Astrocyte (in vitro differentiated cells and primary cell): ENCODE measurements at places on chromosomes 6 and 20. TPM values are rescaled to one million over a fixed set of nuclear protein-coding genes. Genes with fewer than 3 reads are reported as not detected.

Gene KCNS1
- 2.2 and 2.3 TPM in 2 replicates for total RNA-seq

DNA sequence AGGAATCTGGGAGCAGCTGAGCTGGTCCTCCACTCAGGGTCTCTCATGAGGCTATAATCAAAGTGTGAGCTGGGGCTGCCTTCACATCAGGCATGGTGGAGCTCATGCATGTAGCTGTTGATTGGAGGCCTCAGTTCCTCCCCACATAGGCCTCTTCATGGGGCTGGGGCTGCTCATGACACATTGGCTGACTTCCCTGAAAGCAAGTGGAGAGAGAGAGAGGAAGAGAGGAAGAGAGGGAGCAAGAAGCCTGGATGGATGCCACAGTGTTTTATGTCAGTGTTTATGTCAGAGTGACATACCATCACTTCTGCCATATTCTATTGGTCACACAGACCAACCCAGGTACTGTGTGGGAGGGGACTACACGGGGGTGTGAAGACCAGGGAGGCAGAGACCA, 43.8 kb downstream of the EYA2 start:
- no peak for DNase-seq
- H3K27me3 ChIP-seq = peaks cover 2% of the 10 kb centered on the region
- no peak overlapping the region for H3K27ac ChIP-seq
- no peak overlapping the region for H3K4me3 ChIP-seq

Gene NKAPL
- total RNA-seq = not detected in 2 replicates

DNA sequence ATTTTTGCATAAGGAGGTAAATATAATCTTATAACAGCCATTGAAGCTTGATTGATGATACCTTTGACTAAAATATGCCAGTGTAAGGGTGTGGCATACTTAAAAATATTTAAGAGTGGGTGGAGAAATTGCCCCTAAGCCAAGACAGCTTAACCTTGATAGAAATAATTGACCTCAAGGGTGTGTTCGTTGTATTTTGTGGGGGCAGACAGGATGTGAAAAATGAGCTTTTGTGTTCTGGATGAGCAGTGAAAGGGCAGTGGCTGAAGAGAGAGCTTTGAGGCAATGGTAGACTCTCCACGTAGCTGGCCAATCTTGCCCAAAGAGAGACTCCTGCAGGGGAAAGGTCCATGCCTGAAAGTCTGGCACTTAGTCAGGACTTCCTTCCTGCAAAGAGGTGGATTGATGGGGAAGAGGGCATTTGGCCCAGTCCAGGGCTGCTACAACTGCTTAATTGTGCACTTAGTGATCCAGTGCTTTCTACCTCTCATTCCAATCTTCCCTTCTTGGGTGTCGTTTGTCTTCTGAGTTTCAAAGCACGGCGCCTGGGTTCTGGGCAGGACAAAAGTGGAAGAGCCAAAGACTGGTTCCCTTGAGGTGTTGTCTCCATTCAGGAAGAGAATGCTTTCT, 15.6 kb upstream of the CD109 start:
- no peaks in the 10 kb centered on the region for H3K4me1 ChIP-seq
- no peaks in the 10 kb centered on the region for H3K36me3 ChIP-seq
- no peak for DNase-seq
- no peak overlapping the region for H3K27ac ChIP-seq

DNA sequence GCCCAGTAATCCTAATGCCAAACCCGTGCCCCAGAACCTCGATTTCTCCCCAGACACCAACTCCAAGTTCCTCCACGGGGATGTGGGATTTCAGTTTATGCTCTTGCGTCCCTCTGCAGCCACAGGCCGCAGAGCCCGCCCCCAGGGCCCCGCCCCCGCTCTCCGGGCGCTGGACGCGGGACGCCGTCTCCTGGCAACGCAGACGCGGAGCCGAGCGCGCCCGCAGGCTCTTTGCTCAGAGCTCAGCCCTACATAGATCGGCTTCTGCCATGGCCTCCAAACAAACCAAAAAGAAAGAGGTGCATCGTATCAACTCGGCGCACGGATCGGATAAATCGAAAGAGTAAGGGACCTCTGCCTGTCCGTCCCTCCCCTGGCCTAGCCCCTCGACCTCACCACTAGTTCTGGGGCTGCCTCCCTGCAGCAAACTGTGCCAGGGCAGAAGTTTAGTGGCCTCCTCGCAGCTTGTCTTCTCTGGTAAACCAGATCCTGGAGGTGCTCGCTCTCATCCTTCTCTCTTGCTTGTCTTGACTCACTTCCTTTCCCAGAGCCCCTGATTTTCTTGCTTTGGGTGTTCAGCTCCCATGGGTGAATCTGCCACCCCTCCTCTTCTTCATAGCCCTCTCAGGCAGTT, at the start of gene ADGB:
TSS of gene ADGB (plus strand) at position 201 of the 634 bp plus-strand sequence. CDS start at position 270, 69 bp downstream.
- no peaks in the 10 kb centered on the region for H3K4me1 ChIP-seq
- H3K27me3 ChIP-seq = no peaks in the 10 kb centered on the region
- H3K27ac ChIP-seq = no peak within 1 kb of the TSS
- H3K36me3 ChIP-seq = no peaks in the 10 kb centered on the region
- DNase-seq = peak; percentile 31

Gene SLC22A23
- 3.7 and 5.7 TPM in 2 replicates for total RNA-seq
